ENCODE measurements at places on chromosomes 4 and X.

DNA sequence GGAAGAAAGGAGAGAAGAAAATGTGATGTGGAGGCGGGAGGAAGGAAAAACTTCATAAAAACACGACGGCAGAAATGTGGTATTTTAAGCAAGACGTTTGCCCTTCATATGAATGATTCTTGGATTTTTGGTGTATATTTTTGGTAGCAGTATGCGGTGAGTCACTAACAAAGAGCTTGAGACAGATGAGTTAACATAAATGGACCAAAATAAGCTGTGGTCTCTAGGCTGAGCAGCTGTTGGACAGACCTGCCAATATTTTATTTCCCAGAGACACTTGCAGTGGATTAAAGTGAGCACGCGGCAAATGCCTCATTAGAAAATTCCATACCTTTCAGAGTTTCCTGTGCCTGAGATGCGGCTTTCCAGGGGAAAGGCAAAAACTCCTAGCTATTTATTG lies 43.1 kb upstream of the RPS6KA3 start:
- no peaks in the 10 kb centered on the region for H3K27me3 ChIP-seq
- no peaks in the 10 kb centered on the region for H3K4me1 ChIP-seq
- DNase-seq, result no peak
- H3K27ac ChIP-seq, result no peak overlapping the region
- no peak overlapping the region for H3K4me3 ChIP-seq
- no peaks in the 10 kb centered on the region for H3K36me3 ChIP-seq

DNA sequence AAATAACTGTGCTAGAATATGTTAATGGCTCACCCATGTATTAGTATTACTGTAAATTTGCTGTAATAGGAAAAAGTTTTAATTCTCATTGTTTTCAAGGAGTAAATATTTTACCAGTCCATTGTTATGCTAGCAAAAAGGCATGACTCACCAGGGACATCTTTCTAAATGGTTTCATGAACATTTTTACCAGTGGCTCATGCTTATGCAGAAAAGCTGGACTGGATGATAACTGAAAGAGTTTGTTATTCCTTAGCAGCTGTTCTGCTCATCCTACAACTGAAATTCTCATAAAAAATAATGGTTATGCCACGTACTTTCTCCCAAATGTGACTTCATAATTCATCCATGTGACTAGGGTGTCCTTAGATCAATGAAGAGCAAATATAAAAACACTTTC lies 111.9 kb upstream of the PCDH18 start:
- H3K4me3 ChIP-seq, result no peak overlapping the region
- DNase-seq, result no peak
- H3K27me3 ChIP-seq, result no peaks in the 10 kb centered on the region

GRCh38 chrX:150197388-150197787 lies 165.7 kb upstream of the MAMLD1 start:
- H3K27ac ChIP-seq, result no peak overlapping the region
- H3K4me1 ChIP-seq, result no peaks in the 10 kb centered on the region
- no peak overlapping the region for H3K4me3 ChIP-seq
- H3K27me3 ChIP-seq, result no peaks in the 10 kb centered on the region

GRCh38 chr4:24143741-24144140 lies 253.9 kb upstream of the PPARGC1A start:
- no peaks in the 10 kb centered on the region for H3K36me3 ChIP-seq
- DNase-seq, result no peak
- no peak overlapping the region for H3K27ac ChIP-seq
- no peaks in the 10 kb centered on the region for H3K27me3 ChIP-seq

- no peaks in the 10 kb centered on the region for H3K27me3 ChIP-seq
- no peaks in the 10 kb centered on the region for H3K4me1 ChIP-seq
- no peak overlapping the region for H3K27ac ChIP-seq
- H3K4me3 ChIP-seq, result no peak overlapping the region
- no peaks in the 10 kb centered on the region for H3K36me3 ChIP-seq
Observed at GRCh38 chr4:127284236-127284635, 348.5 kb upstream of the INTU start.

- no peak for DNase-seq
- H3K4me1 ChIP-seq, result no peaks in the 10 kb centered on the region
- H3K27me3 ChIP-seq, result no peaks in the 10 kb centered on the region
- no peaks in the 10 kb centered on the region for H3K36me3 ChIP-seq
- H3K4me3 ChIP-seq, result no peak overlapping the region
Observed at GRCh38 chrX:125757794-125758564, 408.1 kb downstream of the DCAF12L2 start.

- H3K27ac ChIP-seq, result no peak overlapping the region
- no peaks in the 10 kb centered on the region for H3K36me3 ChIP-seq
- no peak overlapping the region for H3K4me3 ChIP-seq
- no peak for DNase-seq
Observed at GRCh38 chrX:30735839-30736238, 82.6 kb downstream of the GK start.

GRCh38 chrX:119686087-119686691 lies 6.8 kb downstream of the SEPTIN6 start:
- DNase-seq, result no peak
- H3K4me3 ChIP-seq, result no peak overlapping the region
- H3K27me3 ChIP-seq, result no peaks in the 10 kb centered on the region
- no peaks in the 10 kb centered on the region for H3K36me3 ChIP-seq

DNA sequence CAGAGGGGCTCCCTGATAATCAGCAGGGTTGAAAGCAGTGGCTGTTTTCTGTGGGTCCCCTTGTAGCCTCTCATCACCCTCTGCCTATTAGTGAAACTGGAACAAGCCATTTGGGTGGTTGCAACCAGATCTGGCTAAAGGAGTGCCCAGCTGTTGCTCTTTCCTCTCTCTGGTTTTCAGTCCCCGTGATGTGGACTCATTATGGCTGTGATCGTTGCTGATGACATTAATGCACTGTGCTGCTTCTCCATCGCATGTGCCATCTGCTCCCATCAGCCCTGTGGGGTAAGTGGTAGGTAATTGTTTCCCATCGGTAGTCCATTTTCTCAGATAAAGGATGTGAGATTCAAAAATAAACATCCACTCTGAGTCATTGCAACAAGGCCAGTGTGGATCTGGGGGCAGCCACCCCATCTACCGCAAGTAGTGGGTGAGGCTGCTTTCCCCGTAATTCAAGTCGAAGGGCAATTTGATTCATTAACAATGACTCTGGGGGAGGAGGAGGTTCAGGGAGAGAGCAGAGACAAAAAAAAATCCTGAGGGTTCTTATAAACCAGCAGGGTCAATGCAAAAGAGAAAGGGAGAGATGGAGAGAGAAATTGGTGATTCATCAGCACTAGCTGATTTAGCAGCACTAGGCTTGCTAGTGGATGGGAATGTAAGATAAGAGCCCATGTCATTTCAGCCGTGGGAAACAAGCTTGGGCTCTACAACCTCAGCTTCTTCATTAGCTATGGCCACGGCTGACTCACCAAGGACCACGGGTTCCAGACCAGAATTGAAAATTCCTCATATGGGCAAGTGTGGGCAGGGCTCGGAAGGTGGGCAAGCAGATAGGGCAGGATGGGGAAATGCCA lies 357.8 kb downstream of the MID1IP1 start:
- H3K27ac ChIP-seq, result no peak overlapping the region
- H3K36me3 ChIP-seq, result no peaks in the 10 kb centered on the region
- H3K27me3 ChIP-seq, result no peaks in the 10 kb centered on the region
- no peak overlapping the region for H3K4me3 ChIP-seq
- no peaks in the 10 kb centered on the region for H3K4me1 ChIP-seq
- DNase-seq, result no peak

DNA sequence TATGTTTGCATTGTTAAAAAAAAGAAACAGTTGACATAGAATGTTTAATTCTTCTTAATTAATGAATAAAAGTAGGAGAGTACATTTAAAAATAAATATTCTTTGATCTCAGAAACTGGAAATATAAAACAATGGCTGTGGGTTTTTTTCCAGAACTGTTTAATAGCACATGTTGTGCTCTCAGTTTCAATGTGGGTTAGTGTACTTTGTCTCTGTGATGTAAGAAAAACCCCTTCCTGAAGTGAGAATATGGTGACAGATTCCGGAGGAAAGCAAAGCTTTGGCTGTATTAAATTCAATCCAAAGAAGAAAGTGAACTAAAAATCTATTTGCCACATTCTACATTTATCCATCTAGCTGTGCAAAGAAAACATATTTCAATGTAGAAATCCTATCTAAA lies 261.9 kb upstream of the ADGRL3 start:
- H3K4me3 ChIP-seq, result no peak overlapping the region
- no peak for DNase-seq
- no peaks in the 10 kb centered on the region for H3K4me1 ChIP-seq
- H3K27ac ChIP-seq, result no peak overlapping the region
- H3K27me3 ChIP-seq, result no peaks in the 10 kb centered on the region
- H3K36me3 ChIP-seq, result no peaks in the 10 kb centered on the region

DNA sequence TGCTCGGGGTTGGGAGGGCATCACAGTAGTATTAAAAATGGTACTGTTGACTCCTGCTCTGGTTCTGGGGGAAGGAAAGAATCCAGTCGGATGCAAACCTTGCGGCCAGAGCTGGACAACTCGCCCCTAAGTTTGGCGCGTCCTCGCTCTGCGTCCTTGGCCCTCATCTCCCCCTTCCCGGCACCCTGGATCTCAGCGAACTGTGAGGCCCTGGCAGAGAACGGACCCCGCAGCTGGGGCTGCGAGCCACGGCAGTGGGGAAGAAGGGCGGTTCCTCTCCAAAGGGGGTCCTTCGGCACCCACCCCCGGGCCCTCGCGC lies 14.0 kb downstream of the ARHGEF6 start:
- H3K27ac ChIP-seq, result peak overlapping the region; percentile 91
- no peaks in the 10 kb centered on the region for H3K27me3 ChIP-seq
- no peaks in the 10 kb centered on the region for H3K36me3 ChIP-seq
- peak overlapping the region; percentile 65 for H3K4me3 ChIP-seq
- peaks cover 13% of the 10 kb centered on the region for H3K4me1 ChIP-seq
- no peak for DNase-seq

- H3K4me3 ChIP-seq, result no peak overlapping the region
- H3K4me1 ChIP-seq, result no peaks in the 10 kb centered on the region
- H3K27ac ChIP-seq, result no peak overlapping the region
- no peaks in the 10 kb centered on the region for H3K27me3 ChIP-seq
Observed at GRCh38 chr4:4840351-4840750, 19.1 kb upstream of the MSX1 start.

DNA sequence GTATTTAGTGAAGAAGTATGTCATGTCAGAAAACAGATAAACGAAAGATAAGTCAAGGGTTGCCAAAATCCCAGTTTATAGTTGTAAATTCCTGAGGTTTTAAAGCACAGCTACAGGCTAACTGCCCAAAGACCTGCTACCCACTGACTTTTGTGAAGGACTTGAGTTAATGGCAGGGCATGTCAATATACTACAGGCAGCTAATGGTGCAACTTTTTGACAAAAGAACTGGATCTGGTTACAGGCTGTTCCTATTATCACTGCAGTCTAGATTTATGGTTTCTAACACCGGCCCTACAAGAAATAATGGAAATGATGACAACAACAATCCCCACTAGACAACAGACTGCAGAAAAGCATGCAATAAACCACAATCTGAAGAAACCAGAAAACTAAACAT lies 6.4 kb downstream of the SCML2 start:
- DNase-seq, result no peak
- H3K4me3 ChIP-seq, result no peak overlapping the region
- H3K27ac ChIP-seq, result no peak overlapping the region
- no peaks in the 10 kb centered on the region for H3K27me3 ChIP-seq
- H3K36me3 ChIP-seq, result no peaks in the 10 kb centered on the region

DNA sequence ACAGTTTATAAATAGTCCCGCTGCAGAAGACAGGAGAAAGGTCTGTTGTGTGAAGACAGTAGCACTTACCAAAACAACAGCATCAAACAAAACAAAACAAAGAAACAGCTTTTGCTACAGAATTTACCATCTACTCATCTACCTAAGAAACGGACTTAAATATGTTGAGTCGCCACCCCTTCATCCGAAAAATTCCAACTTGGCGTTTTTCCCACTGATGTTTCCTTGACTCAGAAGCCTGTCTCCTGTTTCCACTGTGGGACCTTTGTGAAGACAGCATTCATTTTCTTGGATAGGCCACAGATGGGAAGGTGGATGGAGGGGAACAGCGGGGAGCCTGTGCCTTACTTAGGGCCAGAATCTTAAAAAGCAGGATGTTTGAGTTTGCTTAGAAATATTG lies 1.3 kb upstream of the ITM2A start:
- no peaks in the 10 kb centered on the region for H3K4me1 ChIP-seq
- no peak for DNase-seq
- H3K4me3 ChIP-seq, result no peak overlapping the region
- no peaks in the 10 kb centered on the region for H3K27me3 ChIP-seq
- H3K36me3 ChIP-seq, result no peaks in the 10 kb centered on the region

DNA sequence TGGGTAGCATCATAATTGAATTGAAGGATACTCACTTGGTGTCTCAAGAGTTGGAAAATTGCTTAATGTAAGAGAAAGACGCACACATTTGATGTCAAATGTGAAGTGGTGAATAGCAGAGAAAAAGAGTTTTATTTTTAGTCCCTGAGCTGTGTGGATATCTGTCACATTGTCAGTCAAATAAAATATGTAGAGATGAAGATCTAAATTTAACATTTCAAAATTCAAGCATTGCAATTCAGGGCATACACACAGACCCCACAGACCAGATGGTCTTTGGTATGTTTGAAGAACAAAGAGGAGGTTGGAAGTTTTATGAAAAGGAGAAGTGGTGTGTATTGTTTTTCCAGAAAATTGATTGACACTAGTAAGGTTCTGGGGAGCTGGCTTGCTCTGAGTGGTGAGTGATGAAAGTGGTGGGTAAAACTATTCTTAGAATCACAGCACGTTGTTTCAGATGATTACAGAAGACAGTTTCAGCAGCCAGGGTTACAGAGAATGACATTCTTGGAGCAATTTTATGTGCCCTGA lies 44.9 kb upstream of the BBS12 start:
- H3K36me3 ChIP-seq, result no peaks in the 10 kb centered on the region
- H3K4me1 ChIP-seq, result no peaks in the 10 kb centered on the region
- no peak overlapping the region for H3K27ac ChIP-seq

DNA sequence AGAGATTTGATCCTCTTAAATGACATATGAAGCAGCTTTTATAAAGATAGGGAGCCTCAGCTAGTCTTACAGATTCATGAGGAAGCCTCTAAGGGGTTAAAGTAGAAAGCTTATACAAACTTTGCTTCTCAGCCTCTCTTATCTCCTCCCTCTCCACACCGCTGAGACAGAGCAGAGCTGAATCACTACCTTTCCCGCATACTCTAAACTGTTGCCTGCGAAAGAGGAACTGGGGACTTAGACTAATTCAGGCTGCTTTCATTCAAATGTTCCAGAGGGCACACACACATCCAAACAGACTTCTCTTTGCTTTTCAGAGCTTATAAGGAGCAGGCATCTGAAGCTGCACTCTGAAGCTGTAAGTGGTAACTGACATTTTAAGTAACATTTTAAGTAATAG lies at the start of gene SERTM2:
TSS of gene SERTM2 (plus strand) at position 169 of the 400 bp plus-strand sequence. CDS start 7,213 bp downstream, outside the sequence.
- H3K27ac ChIP-seq, result no peak within 1 kb of the TSS
- no peak within 1 kb of the TSS for H3K4me3 ChIP-seq
- no peaks in the 10 kb centered on the region for H3K4me1 ChIP-seq
- no peaks in the 10 kb centered on the region for H3K27me3 ChIP-seq

GRCh38 chr4:36206012-36206411 lies 38.3 kb downstream of the ARAP2 start:
- H3K36me3 ChIP-seq, result peaks cover 5% of the 10 kb centered on the region
- H3K4me1 ChIP-seq, result no peaks in the 10 kb centered on the region
- no peak overlapping the region for H3K4me3 ChIP-seq
- no peaks in the 10 kb centered on the region for H3K27me3 ChIP-seq
- no peak for DNase-seq

Measured in vagina (tissue), 2 donors.